ENCODE measurements at places on chromosomes 7 and 10. TPM values are rescaled to one million over a fixed set of nuclear protein-coding genes. Genes with fewer than 3 reads are reported as not detected.

Gene MYOZ1
- total RNA-seq, result 0.64 TPM

Gene CRTAC1
- 2.5 TPM for total RNA-seq

DNA sequence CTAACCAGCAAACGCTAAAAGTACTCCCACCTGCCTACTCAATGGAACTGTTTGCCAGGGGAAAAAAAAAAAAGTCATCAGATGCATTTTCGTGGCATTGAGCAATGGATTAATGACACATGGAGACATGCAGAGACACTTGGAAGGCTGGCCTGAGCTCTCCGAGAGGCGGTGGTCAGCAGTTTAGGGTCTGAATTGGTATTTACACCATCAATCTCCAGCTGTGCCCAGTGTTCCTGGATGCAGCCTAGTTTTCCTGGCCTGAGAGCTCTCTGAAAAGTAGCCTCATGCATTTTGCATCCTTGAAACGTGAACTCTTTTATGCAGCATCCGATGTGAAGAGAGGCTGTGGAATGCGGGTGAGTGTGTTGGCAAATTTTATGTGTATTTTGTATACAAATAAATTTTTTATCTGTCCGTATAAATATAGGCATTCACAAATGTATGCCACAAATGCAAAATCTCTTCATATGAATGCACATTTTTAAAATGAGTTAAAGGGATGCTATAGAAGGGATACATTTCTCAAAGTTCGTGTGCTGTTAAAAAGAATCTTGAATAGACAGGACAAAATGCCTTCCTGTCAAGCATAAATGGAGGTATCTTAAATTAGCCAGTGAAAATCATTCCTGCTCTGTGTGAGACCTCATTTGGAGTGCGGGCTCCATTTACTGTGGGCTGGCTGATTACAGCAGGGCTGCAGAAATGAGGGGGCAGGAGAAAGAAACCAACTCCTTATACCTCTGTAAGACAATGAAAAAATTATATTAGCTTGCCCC, 137.7 kb upstream of the PFKP start:
- DNase-seq, result no peak

DNA sequence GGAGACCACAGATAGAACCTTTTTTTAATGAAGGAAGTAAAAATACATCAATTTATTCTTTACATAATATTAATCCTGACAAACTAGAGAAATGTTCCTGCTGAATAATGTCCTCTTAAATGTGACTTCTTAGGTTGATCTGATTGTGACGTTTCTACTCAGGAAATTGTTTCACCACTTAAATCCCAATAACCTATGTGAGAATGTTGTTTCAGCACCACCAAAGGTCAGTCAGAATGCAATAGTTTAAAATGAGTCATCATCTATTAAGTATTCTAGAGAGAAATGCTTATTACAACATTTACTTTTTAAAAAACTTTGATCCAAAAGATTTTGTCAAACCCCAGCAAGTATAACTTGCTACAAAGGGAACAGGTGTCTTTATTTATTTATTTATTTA, 155.4 kb upstream of the CACNA2D1 start:
- DNase-seq, result no peak

DNA sequence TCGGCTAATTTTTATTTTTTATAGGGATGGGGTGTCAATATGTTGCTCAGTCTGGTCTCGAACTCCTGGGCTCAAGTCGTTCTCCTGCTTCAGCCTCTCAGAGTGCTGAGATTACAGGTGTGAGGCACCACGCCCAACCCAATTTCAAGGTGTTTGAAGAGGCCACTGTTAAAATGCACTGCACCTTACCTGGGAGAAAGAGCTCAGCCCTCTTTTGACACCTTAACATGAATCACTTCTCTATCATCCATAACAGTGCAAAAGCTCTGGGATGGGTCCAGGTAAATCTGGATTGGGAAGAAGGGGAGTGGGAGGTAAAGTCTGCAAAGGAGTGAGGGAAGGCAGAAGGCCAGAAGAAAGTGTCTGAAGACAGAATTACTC, 557 bp upstream of the ZNF282 start:
- DNase-seq, result no peak

Gene MNX1
- total RNA-seq, result 0.59 TPM

- no peak for DNase-seq
These were observed 8.5 kb upstream of the SFR1 start for GRCh38 chr10:104113376-104113956.

Gene CTAGE8
- 0.54 TPM for total RNA-seq

Gene COL1A2
- total RNA-seq, result 6.8 TPM

Gene WASL
- total RNA-seq, result 33.0 TPM

- no peak for DNase-seq
These were observed 109.0 kb downstream of the PHF14 start for GRCh38 chr7:11082552-11083213.

Gene MSMB
- total RNA-seq, result not detected

GRCh38 chr10:47152861-47153349, 147.1 kb upstream of the GDF10 start:
- DNase-seq, result no peak

- no peak for DNase-seq
These were observed 8.6 kb upstream of the BET1 start for GRCh38 chr7:94012746-94013145.

- DNase-seq, result no peak
These were observed 36.7 kb downstream of the CDK6 start for GRCh38 chr7:92799446-92800211.

- DNase-seq, result no peak
These were observed 552 bp downstream of the MKX start for GRCh38 chr10:27744802-27745731.

Data from glutamatergic neuron (in vitro differentiated cells).